Neural crest cell (in vitro differentiated cells): ENCODE measurements at places on chromosomes 3 and 15.

GRCh38 chr15:68584756-68585573 is 6.2 kb downstream of the CORO2B start:
- no peak for DNase-seq

GRCh38 chr15:83890587-83890986 is 236.7 kb downstream of the ADAMTSL3 start:
- no peak for DNase-seq

GRCh38 chr3:126311338-126311978 is 45.8 kb downstream of the KLF15 start:
- no peak for DNase-seq

DNA sequence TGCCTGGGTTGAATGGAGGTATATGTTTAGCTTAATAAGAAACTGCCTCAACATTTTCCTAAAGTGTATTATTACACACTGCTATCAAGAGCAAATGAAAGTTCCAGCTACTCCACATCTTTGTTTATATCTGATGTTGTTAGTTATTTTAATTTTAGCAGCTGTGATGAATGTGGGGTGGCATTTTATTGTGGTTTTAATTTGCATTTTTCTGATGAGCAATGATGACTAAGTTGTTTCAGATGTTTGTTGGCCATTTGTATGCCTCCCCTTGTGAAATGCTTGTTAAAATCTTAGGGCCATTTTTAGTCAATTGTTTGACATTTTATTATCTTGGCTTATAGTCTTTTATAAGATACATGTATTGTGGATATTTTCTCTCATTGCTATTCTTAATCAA is 260.4 kb upstream of the SLCO3A1 start:
- DNase-seq = no peak

DNA sequence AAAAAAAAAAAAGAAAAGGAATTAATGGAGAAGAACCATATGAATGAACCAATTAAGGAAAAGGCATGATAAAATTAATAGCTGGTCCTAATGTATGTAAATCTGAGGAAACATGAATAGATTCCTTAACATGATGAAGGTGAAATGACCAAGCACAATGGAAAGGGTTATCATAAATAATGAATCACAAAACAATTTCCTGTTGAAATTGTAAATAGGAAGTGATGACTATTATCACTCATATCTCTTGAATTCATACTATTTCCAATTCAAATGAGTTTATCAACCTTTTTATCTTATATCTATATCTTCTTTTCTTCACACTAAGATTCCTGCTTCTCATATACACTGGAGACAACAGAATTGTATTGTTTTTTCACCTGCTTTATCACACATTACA is 32.0 kb downstream of the AADACL2 start:
- no peak for DNase-seq

DNA sequence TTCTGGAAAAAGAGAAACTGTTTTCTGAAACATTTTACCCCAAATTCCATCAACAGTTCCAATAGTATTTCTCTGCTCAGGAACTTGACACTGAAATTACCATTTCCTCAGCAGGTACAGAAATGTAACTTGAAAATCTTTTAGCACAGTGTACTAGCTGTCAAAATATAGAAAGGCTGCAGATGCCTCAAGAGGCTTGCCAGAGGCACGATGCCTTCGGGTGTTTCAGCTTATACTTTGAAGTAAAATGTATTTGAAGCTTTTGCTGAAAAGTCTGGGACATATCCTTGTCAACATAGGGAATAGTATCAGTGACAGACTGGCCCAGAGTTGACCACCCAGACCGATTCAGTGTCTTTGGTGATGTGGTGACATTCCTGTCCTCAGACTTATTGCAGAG is 154.4 kb upstream of the CHRM5 start:
- DNase-seq = no peak

- no peak for DNase-seq
These were observed 9.1 kb downstream of the VPS8 start for GRCh38 chr3:184821034-184821433.

GRCh38 chr15:53710906-53711305 is 48.6 kb downstream of the WDR72 start:
- no peak for DNase-seq

DNA sequence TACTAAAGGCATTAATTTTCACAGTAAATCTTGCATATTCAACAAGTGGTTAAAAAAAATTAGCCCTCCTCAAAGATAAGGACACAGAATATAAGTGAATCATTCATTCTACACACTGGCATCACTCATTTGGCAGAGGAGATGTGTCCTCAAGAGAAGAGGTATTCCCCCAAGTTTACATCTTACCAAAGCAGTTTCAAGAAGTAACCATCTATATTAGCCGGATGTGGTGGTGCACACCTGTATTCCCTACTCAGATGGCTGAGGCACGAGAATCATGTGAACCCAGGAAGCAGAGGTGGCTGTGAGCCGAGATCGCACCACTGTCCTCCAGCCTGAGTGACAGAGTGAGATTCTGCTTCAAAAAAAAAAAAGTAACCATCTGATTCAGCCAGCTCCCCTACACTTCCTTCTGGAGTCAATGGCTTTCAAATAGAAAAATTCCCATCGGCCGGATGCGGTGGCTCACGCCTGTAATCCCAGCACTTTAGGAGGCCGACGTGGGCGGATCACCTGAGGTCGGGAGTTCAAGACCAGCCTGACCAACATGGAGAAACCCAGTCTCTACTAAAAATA is 15.4 kb downstream of the RAF1 start:
- no peak for DNase-seq

DNA sequence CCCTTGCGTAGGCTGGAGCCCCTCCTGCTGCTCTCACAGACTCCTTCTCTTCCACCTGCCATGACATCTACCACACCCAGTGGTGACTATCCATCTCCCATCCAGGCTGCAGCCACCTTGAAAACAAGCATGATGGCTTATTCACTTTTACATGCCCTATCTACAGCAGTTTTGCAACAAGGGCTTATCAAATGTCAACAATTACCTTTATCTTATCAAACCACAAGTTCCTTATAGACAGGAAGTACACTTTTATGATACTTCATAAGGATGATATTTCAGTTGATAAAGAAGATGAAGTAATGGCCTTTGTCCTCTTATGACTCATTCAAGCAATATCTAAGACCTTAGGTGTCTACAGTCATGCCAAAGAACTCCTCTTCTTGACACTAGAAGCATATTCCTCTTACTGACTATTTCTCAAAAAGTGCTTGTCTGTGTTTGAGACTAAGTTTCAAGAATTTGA is 125.3 kb upstream of the SPRED1 start:
- DNase-seq = no peak

DNA sequence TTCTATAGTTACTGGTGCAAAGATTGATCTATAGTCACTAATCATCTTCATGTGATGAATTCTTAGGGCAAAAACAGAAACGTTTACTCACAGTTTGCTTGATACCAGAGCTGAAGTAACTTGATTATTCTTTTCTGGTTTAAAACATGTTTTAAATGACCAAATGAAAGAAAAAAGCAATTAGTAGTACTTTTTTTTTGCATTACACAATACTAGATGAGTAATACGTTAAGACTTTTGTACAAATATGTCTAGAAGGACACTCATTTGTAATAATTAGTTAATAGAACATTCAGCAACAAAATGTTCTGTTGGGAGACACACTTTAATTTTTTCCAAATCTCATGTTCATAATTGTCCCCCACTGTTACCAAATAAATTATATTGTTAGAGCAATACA is 523.2 kb downstream of the SOX2 start:
- DNase-seq = no peak

DNA sequence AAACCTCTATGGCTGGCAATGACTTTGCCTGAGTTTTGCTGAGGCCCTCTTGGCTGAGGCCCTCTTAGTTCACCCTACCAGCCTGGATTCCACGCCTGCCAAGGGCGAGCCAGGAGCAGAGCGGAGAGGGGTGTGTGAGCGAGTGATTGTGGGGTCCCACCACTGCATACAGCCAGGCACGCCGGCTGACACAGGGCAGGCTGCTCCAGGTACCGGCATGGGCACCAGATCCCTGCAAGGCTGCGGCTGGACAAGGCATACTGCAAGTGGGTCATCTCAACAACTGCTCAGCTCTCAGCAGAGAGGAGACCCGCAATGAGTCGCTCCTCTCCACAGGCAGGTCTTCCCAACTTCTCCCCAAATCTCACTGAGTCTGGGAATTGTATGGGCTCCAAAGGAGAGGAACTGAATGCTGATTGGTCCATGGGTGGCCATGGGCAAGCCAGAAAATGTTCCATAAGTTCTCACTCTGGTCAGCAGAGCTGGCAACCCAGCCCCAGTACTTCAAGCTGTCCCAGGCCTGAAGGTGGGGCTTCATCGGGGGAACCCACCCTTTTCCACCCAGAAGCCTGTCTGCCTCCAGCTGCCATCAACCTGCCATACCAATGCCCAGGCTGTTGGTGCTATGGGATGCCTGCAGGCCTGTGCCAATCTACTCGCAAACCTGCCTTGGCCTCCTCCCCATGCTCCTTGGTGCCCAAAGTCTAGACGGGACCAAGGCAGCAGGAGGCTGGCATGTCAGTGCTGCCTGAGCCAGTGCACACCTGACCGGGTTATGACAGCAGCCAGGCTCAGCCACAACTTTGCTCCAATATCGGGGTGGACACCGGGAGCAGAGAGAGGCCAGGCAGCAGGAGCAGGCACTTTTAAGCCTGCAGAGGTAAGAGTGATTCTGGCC is 1273.6 kb upstream of the GBE1 start:
- no peak for DNase-seq

GRCh38 chr3:136247436-136247835 is 2.7 kb upstream of the PCCB start:
- DNase-seq = no peak

DNA sequence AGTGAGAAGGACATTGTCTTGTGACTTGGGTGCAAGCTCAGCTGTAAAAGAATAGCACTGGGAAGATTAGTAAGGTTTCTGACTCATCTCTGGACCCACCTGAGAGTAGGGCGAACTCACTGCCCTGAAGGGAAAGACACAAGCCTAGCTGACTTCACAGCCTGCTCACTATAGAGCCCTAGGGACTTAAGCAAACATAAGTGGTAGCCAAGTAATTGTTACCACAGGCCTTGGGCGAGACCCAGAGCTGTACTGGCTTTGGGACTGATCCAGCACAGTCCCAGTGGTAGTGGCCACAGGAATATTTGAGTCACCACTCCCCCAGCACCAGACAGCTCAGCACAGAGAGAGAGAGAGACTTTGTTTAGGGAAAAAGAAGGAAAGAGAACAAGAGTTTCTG is 429.9 kb downstream of the TBL1XR1 start:
- no peak for DNase-seq
